ENCODE measurements at places on chromosomes 6 and 20.

DNA sequence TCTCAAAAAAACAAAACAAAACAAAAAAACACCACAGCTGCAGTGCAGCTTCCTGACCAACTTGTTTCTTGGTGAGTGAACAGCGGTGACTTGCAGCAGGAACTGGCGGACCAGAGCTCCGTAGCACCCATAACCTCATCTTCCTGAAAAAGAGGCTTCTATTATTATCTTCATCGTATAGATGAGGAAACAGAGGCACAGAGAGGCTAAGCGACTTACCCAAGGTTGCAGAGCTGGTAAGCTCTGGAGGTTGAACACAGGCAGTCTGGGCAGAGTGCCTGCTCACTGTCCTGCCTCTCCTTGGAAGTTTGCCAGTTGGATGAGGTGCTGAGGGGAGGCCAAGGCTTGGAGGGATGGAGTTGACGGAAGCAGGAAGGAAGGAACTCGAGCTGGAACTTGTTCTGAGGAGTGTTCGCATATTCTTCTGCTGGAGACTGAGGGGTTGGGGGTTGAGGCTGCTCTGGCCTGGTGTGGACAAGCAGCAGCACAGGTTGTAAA is 47.9 kb upstream of the CCDC167 start:
- DNase-seq, result no peak

DNA sequence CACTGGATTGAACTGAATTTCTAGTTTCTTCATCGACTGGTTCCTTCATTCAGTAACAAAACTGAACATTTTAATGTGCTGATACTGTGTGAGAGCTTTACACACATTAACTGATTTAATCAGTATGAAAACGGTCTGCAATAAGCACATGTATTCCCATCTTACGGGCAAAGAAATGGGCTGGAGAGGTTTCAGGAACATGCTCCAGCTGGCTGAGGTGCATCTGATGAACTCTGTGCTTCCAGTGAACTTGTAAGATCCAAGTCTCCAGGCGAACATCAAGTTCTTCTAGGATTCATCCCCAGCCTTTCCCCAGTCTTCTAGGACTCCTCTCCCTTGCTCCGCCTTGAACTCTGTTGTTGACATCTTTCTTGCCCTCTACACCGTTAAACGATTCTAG is 220.7 kb upstream of the AGPAT4 start:
- DNase-seq, result no peak

GRCh38 chr6:142804490-142804889 is 140.5 kb downstream of the HIVEP2 start:
- DNase-seq, result no peak

GRCh38 chr20:34493646-34494045 is 22.6 kb upstream of the DYNLRB1 start:
- no peak for DNase-seq

DNA sequence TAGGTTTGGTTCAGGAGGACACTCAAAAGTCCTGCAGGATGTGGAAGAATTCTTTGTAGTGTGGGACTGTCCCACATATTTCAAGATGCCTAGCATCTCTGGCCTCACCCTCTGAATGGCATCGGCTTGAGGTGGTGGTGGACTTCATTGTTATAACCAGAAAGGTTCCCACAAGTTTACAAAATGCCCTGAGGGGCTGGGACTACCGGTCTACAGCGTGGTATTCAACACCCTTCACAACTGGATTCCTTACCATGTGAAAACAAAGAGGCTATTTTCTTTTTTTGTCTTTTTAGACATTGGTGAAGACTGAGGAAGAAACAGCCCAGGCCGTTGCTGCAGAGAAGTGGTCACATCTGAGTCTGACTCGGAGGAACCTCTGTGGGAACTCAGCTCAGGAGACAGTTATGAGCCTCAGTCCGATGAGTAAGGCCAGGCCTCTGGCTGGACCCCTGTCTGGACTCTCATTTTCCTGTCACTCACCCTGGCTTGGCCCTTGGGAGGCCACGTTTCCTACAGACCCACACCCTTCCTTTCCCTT is 15.2 kb downstream of the PGBD1 start:
- no peak for DNase-seq

DNA sequence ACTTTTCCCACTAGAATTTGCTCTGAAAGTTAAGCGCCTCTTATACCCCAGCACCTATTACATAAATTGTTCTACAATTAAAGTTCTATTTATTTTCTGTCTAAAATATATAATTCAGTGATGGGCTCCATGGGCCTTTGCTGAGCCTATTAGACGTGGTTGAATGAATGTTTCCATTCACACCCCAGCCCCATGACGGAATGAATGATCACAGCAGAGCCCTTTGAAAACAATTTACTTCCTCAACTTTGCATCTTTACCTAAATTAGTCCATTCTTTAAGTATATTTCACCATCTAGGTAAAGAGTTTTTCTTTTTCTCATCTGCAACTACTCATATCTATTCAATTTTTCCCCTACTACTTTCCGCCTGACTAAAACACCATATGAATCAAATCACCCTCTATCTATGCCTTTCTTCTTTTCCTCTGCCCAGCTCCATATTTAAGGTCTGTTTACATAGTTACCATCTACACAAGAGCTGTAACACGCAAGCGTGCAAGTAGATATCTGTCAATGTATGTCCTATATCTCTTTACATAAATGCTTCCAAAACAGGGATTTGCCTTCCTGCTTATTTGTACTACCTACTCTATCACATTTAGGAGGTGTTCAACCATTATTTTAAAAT is 69.7 kb downstream of the ECT2L start:
- DNase-seq, result no peak

DNA sequence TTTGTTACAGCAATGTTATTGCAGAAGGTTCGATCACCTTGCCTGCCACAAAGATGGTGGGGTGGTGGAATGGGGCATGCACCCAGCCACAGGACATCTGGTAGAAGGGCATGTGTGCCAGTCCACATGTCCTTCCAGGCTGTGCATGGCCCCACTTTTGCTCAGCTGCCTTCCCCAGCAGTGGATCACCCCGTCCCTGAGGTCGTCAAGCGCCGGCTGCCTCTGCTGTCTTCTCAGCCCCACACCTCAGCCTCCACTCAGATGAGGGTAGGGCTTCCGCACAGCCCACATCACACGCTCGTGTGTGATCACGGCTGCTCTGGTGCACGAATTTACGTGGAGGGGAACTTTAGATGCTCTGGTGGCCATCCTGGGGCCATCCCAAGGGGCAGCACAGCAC is 109.5 kb upstream of the PMEPA1 start:
- DNase-seq, result no peak

- no peak for DNase-seq
Measured at GRCh38 chr6:163823577-163823976, 409.1 kb downstream of the QKI start.

DNA sequence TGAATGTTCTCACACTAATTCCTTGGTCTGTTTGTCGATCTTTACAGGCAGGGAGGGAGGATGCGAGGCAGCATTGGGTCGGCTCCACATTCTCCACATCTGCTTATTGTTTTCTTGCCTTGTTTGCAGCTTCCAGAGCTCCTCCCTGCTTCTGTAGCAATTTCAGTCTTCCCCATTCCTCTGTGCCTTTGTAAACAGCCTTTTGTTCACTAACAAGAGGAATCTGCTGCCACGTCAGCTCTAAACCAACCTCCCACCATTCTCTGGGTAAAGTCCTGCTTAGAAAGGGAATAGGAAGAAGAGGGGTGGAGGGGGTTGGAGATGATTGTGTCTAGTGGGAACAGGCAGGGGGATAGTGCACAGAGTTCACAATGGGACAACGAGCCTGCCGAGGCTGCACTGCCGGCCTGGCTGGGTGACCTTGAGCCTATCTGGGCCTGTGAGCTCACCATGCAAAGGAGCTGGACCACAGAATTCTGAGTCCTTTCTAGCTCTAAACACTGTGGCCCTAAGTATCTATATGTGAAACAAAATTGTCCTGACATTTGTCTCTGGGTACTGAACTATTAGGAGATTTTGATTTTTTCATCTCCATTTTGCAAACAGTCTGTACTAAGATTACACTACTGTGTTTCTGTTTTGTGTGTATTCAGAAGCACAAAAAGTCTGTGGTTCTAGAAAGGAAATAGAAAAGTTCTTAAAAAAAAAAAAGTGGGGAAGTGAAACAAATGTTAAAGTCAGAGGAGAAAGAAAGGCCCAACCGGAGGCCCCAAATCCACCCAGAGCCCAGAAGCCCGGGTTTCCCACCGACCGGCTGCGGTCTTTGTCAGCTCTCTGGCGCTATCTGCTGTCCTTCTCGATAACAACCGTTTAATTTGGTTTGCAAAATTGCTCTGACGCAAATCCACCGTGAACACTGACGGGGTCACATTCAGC is 1.4 kb upstream of the PRND start:
- peak; percentile 65 for DNase-seq

DNA sequence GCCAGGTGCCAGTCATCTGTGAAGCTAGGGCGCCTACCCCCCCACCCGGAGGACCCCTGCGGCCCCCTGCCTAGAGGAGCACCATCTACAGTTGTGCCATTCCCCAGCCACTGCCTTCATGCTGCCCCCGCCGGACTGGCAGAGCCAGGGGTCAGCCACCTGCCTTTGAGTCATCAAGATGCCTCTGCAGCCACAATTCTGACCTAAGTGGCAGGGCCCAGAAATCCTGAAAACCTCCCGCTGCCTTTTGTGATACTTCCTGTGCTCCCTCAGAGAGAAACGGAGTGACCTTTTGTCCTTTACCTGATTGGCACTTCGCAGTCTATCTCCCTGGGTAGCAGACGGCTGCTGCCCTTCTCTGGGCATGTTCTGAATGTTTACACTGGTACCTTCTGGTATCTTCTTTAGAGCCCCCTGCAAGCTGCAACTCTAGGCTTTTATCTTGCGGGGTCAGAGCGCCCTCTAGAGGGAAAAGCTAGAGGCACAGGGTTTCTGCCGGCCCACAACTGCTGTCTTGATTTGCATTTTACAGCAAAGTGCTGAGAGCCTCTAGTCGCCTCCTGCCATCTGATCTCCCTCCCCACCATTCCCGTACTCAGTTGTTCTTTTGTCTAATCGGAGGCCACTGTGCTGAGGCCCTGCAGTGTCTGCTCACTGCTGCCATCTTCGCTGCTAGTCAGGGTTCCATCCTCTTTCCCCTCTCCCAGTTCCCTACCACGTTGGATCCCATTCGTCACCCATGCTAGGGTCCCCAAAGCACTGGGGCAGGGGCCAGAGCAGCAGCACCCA is 26.9 kb downstream of the SPATA2 start:
- peak; percentile 32 for DNase-seq

- DNase-seq, result no peak
Measured at GRCh38 chr6:135161411-135162395, 19.4 kb upstream of the MYB start.

DNA sequence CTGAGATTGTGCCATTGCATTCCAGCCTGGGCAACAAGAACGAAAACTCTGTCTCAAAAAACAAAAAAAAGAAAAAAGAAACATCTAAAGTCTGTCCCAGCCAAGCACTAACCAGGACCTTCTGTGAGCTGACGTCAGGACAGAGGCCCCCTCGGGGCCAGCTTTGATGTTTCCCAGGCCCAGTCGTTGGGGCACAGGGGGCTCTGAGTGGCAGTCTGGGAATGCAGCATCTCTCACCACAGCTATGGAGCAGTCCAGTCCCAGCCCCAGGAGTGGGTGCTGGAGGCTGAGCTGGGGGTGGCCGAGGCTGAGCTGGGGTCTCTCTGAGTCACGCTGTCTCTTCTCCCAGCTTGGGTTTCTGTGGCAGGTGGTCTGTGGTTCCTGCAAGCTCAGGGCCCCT is 46.0 kb upstream of the SRF start:
- DNase-seq, result no peak

GRCh38 chr6:29610540-29610939 is 22.4 kb downstream of the GABBR1 start:
- DNase-seq, result no peak

- no peak for DNase-seq
Measured at GRCh38 chr20:12331236-12331635, 413.5 kb downstream of the BTBD3 start.

DNA sequence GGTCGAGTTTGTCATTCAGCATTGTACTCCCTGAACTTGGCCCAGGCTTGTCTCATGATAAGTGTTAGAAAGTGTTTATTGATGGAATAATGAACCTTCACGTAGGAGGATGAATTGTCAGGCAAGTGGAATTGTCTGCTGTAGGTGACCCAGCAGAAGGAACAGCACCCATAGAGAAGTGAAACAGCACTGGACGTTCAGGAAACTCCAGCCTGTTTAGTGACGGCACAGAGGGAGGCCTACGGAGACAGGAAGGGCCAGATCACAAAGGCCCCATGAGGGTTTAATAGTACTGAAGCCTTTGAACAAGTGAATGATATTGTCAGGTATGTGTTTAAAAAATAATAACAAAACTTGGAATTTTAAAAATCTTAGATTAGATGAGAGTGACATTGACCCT is 2.9 kb downstream of the STX11 start:
- no peak for DNase-seq

DNA sequence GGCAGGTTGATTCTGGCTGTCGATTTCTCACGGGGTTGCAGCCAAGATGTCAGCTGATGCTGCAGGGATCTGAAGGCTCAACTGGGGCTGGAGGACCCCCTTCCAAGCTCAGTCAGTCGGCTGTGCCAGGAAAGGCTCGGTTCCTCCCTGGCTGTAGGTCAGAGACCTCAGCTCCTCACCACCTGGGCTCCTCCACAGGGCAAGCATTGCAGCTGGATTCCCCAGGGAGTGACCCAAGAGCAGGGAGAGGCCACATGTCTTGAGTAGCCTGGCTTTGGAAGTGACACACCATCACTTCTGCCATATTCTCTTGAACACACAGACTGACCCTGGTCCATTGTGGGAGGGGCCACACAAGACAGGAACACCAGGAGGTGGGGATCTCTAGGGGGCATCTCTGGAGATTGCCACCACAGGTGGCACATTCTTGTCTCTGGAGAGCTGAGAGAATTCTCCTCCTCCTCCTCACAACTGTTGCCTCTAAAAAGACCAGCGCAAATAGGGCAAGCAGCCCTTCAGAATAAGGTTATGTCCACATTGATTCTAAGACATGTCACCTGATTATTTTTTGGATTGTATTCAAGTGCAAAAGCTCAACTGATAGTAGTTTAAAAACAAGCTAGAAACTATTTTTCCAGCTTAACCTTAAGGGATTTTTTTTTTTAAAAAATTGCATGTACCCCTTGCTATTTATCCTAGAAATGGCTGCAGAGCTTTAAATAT is 270.5 kb downstream of the NRN1 start:
- DNase-seq, result no peak

DNA sequence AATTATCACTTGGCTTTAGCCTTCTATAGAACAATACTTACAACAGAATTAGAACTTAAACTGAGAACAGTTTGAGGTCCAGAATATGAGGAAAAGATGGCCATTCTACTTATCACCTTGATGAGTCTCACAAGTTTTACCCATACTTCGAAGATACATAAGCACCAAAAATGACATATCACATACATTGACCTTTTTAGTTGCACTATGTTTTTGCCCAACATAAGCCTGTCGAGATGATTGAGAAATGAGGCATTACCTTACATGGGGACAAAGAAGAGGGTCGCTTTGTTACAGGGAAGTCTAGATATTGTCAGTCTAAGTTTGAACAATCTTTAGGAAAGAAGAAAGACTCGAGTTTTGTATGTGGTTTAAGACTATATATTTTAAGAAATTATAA is 48.4 kb upstream of the MEI4 start:
- DNase-seq, result no peak

- no peak for DNase-seq
Measured at GRCh38 chr6:166957805-166958076, 1.4 kb upstream of the RNASET2 start.

All from activated T-cell treated with anti-CD3 and anti-CD28 coated beads for 1 hour (primary cell).